ENCODE measurements at places on chromosomes 5 and 9. TPM values are rescaled to one million over a fixed set of nuclear protein-coding genes. Genes with fewer than 3 reads are reported as not detected.

Gene PRDM9
- total RNA-seq, result not detected

Gene UGT3A2
- total RNA-seq, result not detected

Gene INSL4
- total RNA-seq, result not detected

Gene ANKRD18B
- not detected for total RNA-seq

Gene CENPH
- 2.2 TPM for total RNA-seq

Gene MINAR2
- not detected for total RNA-seq

Gene PLPP7
- total RNA-seq, result 22.5 TPM

Gene CCNO
- total RNA-seq, result not detected

Gene GPRIN1
- total RNA-seq, result 1.0 TPM

Gene PCDHGA7
- 9.1 TPM for total RNA-seq

- H3K4me1 ChIP-seq, result no peaks in the 10 kb centered on the region
- peak overlapping the region; percentile 44 for H3K4me3 ChIP-seq
- H3K27ac ChIP-seq, result peak overlapping the region; percentile 27
- no peaks in the 10 kb centered on the region for H3K27me3 ChIP-seq
- DNase-seq, result peak; percentile 87
These were observed 105.2 kb upstream of the IER5L start for GRCh38 chr9:129283291-129283691.

- H3K27ac ChIP-seq, result no peak overlapping the region
- DNase-seq, result no peak
- H3K27me3 ChIP-seq, result no peaks in the 10 kb centered on the region
- no peak overlapping the region for H3K4me3 ChIP-seq
These were observed 71.4 kb upstream of the ATP10B start for GRCh38 chr5:160923411-160923810.

- no peaks in the 10 kb centered on the region for H3K27me3 ChIP-seq
- H3K36me3 ChIP-seq, result no peaks in the 10 kb centered on the region
- H3K4me1 ChIP-seq, result peaks cover 26% of the 10 kb centered on the region
- no peak overlapping the region for H3K4me3 ChIP-seq
- no peak overlapping the region for H3K27ac ChIP-seq
These were observed 2.0 kb upstream of the LHFPL2 start for GRCh38 chr5:78650531-78650930.

GRCh38 chr5:138275379-138275782 is 960 bp upstream of the GFRA3 start:
- H3K4me1 ChIP-seq, result peaks cover 11% of the 10 kb centered on the region
- H3K4me3 ChIP-seq, result no peak overlapping the region
- no peak for DNase-seq
- H3K27me3 ChIP-seq, result peaks cover 6% of the 10 kb centered on the region
- H3K36me3 ChIP-seq, result no peaks in the 10 kb centered on the region

DNA sequence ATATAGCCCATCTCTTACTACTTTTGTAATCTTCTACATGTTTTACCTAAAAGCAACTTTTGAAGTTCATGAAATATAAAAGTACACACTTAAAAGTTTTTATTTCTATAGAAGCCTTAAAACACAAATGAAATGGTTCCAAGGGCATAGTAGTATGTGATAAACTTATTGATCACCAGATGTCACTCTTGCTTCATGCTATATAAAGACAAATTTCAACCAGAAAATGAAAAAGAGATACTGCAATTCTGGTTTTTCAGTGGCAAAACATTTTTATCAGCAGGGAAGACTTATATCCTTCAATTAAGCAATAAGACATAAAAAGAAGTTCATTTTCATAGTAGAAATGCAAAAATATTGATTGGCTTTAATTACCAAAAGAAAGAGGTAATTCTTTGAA is 69.4 kb upstream of the FBXL17 start:
- H3K36me3 ChIP-seq, result no peaks in the 10 kb centered on the region
- no peak overlapping the region for H3K4me3 ChIP-seq
- H3K4me1 ChIP-seq, result no peaks in the 10 kb centered on the region

- H3K36me3 ChIP-seq, result peaks cover 29% of the 10 kb centered on the region
- no peaks in the 10 kb centered on the region for H3K27me3 ChIP-seq
- H3K4me3 ChIP-seq, result no peak overlapping the region
These were observed 4.3 kb downstream of the CNOT8 start for GRCh38 chr5:154862766-154863165.

GRCh38 chr5:160565376-160565775 is 143.7 kb downstream of the PTTG1 start:
- H3K36me3 ChIP-seq, result no peaks in the 10 kb centered on the region
- DNase-seq, result peak; percentile 80
- H3K4me3 ChIP-seq, result no peak overlapping the region
- no peak overlapping the region for H3K27ac ChIP-seq

- H3K27ac ChIP-seq, result peak within 1 kb of the TSS; percentile 79
- no peak for DNase-seq
- H3K4me3 ChIP-seq, result peak within 1 kb of the TSS; percentile 96
- no peaks in the 10 kb centered on the region for H3K27me3 ChIP-seq
- H3K36me3 ChIP-seq, result peaks cover 4% of the 10 kb centered on the region
- H3K4me1 ChIP-seq, result peaks cover 33% of the 10 kb centered on the region
These were observed at the start of gene SFXN1 for GRCh38 chr5:175478384-175479124. TSS of gene SFXN1 (plus strand) at chr5:175478560. CDS start at chr5:175492104, 13,544 bp downstream.

GRCh38 chr5:37005252-37005651 is 128.7 kb downstream of the NIPBL start:
- H3K27me3 ChIP-seq, result no peaks in the 10 kb centered on the region
- H3K36me3 ChIP-seq, result peaks cover 32% of the 10 kb centered on the region
- no peak overlapping the region for H3K27ac ChIP-seq
- H3K4me3 ChIP-seq, result no peak overlapping the region

GRCh38 chr5:154202379-154203260 is 12.1 kb downstream of the GALNT10 start:
- H3K4me3 ChIP-seq, result no peak overlapping the region
- DNase-seq, result no peak
- peaks cover 17% of the 10 kb centered on the region for H3K4me1 ChIP-seq

DNA sequence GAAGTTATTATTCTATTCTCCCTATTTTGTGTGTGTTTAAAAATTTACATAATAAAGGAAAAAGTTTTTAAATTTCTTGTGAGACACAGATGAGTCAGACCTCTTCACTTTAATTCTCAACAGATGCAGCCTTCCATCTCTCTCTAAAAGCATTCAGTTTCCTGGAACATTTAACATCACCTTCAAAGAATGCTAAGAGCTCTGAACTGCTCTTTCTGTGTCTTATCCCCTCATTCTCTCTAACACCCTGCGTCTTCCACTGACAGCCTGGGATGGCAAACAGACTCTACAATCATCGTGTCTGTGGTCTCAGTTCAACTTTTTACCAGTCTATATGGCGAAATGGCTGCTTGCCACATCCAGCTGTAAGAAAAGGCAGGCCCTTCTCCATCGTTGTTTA is 173.0 kb downstream of the HINT1 start:
- H3K27ac ChIP-seq, result no peak overlapping the region
- H3K4me1 ChIP-seq, result no peaks in the 10 kb centered on the region
- no peaks in the 10 kb centered on the region for H3K27me3 ChIP-seq

DNA sequence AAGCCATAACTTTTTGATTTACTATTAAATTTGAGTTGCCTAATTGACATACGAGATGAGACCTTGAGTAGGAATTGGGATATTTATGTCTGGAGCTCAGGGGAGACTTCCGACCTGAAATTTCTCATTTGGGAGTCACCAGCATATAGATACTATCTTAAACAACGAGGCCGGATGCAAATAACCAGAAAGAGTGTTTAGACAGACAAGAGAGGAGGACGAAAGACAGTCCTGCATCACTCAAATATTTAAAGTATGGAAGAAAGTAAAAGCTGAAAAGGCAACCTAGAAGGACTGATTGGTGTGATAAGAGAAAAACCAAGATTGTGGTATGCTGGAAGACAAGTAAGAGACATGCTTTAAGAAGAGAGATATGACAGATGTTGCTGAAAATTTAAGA is 675.0 kb upstream of the NUDT12 start:
- no peak for DNase-seq
- no peaks in the 10 kb centered on the region for H3K27me3 ChIP-seq
- no peaks in the 10 kb centered on the region for H3K36me3 ChIP-seq

- no peak overlapping the region for H3K4me3 ChIP-seq
- no peak for DNase-seq
- H3K36me3 ChIP-seq, result no peaks in the 10 kb centered on the region
- H3K27ac ChIP-seq, result no peak overlapping the region
- no peaks in the 10 kb centered on the region for H3K27me3 ChIP-seq
These were observed 257.2 kb downstream of the KCTD16 start for GRCh38 chr5:144427866-144428265.

DNA sequence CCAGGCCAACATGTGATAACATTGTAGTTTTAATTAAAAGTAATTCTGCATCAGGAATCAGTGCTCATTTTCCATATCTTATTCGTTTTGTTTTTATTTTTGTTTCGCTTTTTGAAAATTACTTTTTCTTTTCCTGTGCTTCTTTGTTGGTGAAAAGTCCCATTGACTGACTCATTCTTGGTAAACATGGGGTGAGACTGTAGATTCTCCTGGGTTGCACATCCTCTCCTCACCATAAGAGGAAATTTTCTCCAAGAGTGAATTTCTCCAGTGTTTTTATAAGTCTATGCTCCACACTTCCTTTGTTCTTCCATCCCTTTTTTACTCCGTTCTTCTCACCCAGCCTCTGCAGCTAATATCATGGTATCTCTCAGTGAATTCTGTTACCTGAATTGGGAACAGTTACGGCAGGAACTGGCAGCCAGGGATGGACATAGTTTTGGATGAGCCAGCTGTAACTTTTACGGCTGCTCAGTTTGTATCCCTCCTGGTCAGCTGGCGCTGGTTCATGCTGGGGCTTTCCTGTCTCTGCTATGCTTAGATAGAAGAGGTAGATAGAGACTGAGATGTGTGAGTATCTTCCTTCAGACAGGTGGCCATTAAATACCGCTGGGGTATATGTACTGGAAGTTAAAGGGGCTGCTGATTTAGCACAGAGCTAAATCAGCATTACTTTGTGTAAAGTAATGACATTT is 80.0 kb downstream of the MAN2A1 start:
- H3K27me3 ChIP-seq, result no peaks in the 10 kb centered on the region
- no peak overlapping the region for H3K27ac ChIP-seq
- H3K4me1 ChIP-seq, result no peaks in the 10 kb centered on the region
- no peak overlapping the region for H3K4me3 ChIP-seq

- no peak for DNase-seq
- H3K27me3 ChIP-seq, result no peaks in the 10 kb centered on the region
- no peak overlapping the region for H3K4me3 ChIP-seq
- H3K4me1 ChIP-seq, result no peaks in the 10 kb centered on the region
These were observed 16.1 kb upstream of the MPDZ start for GRCh38 chr9:13295556-13295955.

DNA sequence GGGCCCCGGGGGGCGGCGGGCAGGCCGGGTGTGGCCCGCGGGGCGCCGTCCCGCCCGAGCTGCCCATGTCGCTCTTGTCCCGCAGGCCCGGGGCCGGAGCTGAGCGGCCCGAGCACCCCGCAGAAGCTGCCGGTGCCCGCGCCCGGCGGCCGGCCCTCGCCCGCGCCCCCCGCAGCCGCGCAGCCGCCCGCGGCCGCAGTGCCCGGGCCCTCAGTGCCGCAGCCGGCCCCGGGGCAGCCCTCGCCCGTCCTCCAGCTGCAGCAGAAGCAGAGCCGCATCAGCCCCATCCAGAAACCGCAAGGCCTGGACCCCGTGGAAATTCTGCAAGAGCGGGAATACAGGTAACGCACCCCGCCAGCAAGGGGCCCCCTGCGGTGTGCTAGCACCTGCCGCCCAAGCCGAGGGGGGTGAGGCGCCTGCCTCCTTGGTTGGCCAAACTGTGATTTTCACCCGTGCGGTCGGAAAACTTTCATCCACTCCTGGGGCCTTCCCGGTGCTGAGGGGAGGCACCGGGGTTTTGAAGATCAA is 32.1 kb downstream of the SMARCA2 start:
- H3K4me3 ChIP-seq, result no peak overlapping the region
- H3K4me1 ChIP-seq, result peaks cover 32% of the 10 kb centered on the region
- no peaks in the 10 kb centered on the region for H3K27me3 ChIP-seq
- H3K36me3 ChIP-seq, result peaks cover 37% of the 10 kb centered on the region
- no peak overlapping the region for H3K27ac ChIP-seq

DNA sequence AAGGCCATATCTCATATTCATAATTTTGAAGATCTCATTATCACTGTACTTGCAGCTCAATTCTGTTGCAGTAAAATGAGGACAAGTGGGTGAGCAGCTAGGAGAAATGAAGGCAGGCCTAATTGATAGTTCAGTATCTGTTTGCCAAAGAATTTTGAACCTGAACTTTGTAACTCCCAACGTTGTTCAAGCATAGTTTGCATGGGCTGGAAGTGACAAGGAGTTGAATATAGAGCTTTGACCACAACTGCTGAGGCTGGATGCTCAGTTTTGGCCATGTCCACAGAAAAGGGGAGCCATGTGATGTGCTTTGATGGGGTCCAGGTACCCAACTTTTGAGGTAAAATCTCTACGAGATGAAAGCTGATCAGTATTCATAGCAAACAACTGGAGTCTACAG is 177.5 kb downstream of the NXNL2 start:
- no peaks in the 10 kb centered on the region for H3K36me3 ChIP-seq
- H3K27ac ChIP-seq, result no peak overlapping the region
- no peaks in the 10 kb centered on the region for H3K27me3 ChIP-seq

- H3K4me3 ChIP-seq, result no peak overlapping the region
- no peak for DNase-seq
- no peak overlapping the region for H3K27ac ChIP-seq
- no peaks in the 10 kb centered on the region for H3K27me3 ChIP-seq
- H3K36me3 ChIP-seq, result no peaks in the 10 kb centered on the region
- no peaks in the 10 kb centered on the region for H3K4me1 ChIP-seq
These were observed 133.8 kb downstream of the PAX5 start for GRCh38 chr9:36900136-36900855.

DNA sequence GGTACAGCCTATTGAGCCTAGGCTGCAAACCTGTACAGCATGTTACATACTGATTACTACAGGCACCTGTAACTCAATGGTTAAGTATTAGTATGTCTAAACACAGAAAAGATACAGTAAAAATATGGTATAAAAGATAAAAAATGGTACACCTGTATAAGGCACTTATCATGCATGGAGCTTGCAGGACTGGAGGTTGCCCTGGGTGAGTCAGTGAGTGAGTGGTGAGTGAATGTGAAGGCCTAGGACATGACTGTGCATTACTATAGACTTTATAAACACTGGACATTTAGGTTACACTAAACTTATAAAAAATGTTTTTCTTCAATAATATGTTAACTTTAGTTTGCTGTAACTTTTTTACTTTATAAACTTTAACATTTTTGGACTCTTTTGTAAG is 171.3 kb downstream of the SLC28A3 start:
- no peak overlapping the region for H3K27ac ChIP-seq
- DNase-seq, result no peak
- H3K36me3 ChIP-seq, result no peaks in the 10 kb centered on the region

Data from esophagus muscularis mucosa (tissue), 4 donors.